LHCN-M2 (cell line): ENCODE measurements at places on chromosomes 4 and X. TPM values are rescaled to one million over a fixed set of nuclear protein-coding genes. Genes with fewer than 3 reads are reported as not detected.

The BEX2 gene
- 0.57 and 0.58 TPM in 2 replicates for total RNA-seq

The GATA1 gene
- not detected in 2 replicates for total RNA-seq

The BMP3 gene
- under 0.01 and 0.17 TPM in 2 replicates for total RNA-seq

The ALAS2 gene
- total RNA-seq, result not detected in 2 replicates

GRCh38 chr4:19774690-19775256 lies 476.9 kb upstream of the SLIT2 start:
- DNase-seq, result peak; percentile 22

DNA sequence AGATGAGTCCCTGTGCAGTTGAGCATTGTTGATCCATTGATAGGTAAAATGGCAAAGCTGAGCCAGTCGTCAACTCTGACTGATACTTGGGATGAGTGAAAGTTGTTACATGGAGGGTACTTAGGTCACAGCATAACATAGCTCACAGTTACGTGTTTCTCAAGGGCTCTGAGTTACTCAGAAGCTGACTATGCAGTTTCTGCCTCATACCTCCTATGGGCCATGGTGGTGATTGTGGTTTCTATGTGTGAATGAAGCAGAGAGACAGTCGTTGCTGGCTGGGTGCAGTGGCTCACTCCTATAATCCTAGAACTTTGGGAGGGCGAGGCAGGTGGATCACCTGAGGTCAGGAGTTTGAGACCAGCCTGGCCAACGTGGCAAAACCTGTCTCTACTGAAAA lies 30.8 kb downstream of the FRMPD3 start:
- no peak for DNase-seq

DNA sequence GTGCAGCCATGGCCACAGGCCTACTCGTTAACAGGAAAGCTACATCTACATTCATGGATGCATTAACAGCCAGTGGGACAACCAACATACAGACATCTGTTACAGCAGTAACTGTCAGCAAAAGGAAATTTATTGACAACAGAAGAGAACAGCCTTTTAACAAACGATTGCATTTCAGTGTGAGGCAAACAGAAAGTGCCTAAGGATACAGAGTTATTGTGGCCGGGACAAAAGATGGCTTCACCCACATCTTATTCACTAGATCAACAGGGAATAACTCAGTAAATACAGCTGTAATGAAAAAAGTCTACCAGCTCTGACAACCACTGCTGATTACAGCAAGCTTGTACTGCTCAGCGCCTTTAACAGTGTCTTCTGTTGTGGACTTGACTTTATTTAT lies 61.5 kb upstream of the TBL1X start:
- no peak for DNase-seq

DNA sequence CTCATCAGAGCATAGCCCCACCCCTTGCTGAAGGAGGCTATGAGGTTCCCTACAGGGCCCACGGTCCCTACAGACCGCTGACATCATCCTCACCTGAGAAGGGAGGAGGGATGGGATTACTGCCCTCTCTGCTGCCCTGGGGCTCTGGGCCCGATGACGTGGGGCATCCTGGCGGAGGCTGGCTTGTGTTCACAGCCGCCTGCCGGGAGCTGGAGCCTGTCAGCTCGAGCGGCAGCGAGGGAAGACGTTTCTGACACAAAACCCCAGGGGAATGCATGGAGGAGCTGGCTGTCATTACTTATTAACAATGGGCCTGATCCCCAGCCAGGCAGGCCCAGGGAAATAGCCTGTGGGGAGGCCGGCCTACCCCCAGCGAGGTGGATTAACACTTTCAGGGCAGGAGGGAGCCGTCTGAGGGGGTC lies 106.6 kb upstream of the ATP6AP2 start:
- no peak for DNase-seq

GRCh38 chr4:52873191-52873590 lies 11.1 kb downstream of the RASL11B start:
- no peak for DNase-seq

DNA sequence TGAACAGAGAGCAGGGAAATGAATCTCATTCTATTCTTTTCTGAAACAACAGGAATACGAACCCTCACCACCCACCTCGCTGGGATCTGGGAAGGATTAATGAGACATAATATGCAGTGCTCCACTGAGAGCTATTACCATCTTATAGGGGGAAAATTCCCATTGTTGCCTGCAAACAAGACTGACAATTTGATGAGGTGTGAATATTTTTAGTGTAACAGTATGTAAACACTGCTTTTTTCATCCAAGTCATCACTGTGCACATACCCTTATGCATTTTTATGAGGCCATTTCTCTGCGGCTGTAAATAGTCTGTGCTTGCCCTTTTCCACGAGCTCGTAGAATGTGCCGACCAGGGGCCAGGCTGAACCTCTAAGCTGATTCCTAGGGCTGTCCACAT lies 285.6 kb upstream of the CPEB2 start:
- DNase-seq, result no peak

DNA sequence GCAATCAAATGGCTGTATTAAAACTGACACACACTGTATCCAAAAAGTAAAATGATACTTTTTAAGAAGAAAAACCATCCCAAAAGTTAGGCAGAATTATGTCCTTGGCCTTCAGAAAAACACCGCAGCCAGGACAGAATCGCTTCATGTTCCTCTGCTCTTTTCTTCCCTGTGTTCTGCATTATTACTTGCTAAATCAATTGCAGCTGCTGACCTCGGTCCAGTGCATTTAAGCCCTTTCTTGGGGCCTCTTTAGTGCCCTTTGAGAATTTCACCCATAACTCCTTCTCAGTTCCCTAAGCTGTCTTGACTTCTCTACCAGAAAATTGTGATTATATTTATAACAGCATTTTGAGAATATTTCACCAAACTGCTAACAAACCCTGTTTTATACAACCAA lies 696.9 kb downstream of the PCDH7 start:
- DNase-seq, result no peak

DNA sequence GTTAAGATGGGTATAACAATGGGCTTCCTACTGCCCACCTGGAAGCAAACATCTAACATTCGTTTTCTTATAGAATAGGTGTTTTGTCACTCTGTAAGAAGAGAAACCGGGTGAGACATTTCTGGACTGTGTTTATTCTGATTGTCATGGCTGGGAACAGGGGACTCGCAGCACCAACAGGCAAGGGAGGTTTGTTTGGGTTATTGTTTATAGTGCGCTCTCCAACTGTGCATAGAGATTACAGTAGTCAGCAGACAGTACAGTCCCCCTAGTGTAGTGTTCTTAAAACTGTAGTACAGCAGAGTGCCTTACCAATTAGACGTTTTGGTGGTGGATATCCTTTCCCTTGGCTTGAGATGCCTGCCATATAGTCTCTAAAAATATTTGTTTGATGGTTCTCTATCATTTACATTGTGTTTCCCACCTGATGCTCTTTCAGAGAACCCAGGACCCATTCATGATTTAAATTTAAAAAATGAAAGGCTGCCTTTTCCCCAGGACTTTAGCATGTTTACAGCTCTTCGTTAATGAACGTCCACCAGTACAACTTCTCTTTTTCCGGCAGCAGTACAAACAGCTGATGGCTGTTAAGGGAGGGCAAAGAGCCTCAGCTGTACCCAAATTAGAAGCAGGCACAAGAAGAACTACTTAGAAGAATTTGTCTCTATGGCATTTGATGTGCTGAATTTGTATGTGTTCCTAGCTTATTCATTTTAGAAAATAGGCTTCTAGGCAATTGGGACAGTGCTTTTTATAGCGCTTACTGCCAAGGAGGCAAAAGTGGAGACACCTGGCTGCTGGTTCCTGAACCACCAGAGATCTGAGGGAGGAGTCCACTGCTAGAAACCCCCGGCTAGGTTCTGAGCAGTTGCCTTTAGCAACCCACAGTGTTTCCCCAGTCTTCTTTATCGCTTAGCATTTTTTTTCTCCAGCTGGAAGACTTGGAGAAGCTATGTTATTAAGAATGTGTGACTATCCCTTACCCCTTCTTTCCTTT lies 1.0 kb upstream of the RNF150 start:
- DNase-seq, result peak; percentile 39

GRCh38 chr4:139606579-139607501 lies 50.8 kb upstream of the SETD7 start:
- peak; percentile 79 for DNase-seq

DNA sequence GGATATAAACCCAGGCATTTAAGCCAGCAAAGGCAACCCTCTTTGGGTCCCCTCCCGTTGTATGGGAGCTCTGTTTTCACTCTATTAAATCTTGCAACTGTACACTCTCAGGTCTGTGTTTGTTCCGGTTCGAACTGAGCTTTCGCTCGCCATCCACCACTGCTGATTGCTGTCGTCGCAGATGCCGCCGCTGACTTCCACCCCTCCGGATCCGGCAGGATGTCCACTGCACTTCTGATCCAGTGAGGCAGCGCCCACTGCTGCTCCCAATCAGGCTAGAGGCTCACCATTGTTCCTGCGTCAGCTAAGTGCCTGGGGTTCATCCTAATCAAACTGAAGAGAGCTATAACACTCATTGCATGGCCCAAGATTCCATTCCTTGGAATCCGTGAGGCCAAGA lies 49.2 kb downstream of the ENOPH1 start:
- DNase-seq, result no peak

DNA sequence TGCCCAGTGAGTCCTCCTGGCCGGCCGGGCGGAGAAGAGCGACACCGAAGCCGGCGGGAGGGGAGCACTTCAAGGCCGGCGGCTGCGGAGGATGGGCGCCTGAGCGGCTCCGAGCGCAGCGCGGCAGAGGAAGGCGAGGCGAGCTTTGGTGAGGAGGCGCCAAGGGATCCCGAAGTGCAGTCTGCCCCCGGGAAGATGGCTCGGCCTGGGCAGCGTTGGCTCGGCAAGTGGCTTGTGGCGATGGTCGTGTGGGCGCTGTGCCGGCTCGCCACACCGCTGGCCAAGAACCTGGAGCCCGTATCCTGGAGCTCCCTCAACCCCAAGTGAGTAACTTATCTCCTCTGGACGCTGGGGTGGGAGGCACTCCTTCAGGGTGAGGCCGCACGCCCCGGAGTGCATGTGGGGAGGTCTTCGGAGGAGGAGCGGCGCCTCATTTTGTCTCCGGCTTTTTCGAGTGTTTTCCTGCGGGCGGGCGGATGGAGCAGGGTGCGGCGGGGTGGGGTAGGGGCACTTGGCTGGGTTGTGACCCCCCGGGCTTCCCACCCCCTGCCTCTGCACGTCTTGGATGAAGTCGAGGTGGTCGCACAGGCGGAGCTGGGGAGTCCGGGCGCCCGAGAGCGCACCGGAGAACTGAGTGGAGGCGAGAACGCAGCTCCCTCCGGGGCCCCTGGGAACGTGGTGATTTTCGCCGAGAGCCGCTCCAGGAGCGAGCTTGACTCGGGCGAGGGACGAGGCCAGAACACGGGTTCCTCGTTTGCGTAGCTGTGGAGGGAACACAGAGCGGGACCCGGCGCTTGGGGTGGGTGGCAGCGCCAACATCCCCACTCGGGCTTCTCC lies 979 bp downstream of the EFNB1 start:
- peak; percentile 10 for DNase-seq

GRCh38 chrX:38482183-38482582 lies 79.2 kb upstream of the TSPAN7 start:
- DNase-seq, result no peak

DNA sequence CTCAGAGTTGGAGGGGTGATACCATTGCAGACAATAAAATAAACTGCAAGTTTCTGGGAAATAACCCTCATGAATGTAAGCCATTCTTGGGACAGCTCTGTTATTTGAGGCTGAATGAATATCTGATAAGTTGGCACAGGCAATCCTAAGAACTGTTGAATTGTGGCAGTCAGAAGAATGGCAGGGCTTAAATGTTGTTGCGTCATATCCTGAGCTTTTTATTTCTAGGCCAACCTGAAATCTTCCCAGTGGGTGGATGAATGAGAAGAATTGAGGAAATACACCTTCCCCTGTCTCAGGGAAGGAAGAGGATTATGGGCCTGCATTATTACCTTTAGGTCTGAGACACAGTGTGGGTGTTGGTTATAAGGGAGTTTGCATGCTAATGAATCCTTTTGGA lies 64.4 kb upstream of the C4orf54 start:
- no peak for DNase-seq

- DNase-seq, result no peak
Measured at GRCh38 chrX:68705986-68706385, 58.5 kb downstream of the STARD8 start.

DNA sequence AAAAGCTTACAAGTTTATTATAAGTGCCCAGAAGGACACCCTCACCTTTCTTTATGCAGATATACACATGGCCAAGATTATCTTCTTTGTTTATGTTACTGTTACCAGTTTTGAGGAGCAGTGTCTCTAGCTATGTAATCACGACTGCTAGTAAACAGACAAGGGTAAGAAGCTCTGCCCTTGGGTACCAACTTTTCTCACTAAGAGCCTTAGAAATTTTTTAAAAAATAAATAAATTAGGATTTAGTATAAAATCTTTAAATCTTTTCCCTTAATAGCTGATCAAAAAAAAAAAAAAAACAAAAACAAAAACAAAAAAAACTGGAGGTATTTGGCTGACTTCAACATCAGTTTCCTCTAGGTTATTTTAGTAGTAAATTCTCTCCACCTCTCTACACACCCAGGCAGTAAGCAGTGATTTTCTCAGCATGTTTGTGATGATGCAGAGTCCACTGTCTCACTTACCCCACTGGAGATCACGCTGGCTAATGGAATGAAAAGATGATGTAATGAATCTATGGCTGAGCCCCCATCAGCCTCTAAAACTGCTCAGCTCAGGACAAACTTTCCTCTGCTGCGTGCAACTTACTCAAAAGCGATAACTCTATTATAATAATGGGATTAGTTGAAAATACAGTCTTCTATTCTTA lies 125.9 kb downstream of the FRYL start:
- DNase-seq, result no peak

DNA sequence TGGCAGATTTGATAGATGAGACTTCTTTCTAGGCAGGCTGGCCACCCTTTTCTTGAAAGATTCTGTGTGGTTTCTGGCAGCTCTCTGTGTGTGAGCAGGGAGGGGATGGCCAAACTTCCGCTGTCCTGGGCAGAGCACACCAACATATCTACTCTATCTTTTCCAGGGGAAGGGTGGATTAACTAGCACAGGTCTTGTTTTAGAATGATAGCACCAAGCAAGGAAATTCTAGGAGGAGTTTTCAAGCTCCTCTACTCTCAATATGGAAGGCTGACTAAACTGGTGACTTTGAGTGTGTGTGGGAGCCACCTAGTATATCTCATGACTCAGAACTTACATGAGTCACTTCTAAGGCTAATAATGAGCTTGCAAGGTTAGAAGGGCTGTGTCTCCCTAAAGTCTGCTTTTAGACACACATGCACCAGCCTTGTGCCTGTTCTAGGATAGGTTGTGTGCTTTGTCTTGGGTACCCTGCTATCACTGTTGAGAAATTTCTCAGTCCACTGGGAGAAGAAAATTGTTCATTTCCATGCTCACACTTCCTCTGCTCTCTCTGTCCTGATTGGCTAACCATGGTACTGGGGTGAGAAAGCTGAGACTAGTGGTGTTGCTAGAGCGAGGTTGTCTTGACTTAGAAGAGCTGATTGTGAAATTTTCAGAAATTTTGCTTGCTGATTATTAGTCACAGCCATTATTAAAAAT lies 72.9 kb downstream of the YIPF6 start:
- DNase-seq, result peak; percentile 82
